ENCODE measurements at places on chromosomes 6 and 20.
A peak's percentile ranks its signal among the peaks of the same experiment; 100 is the strongest.

- DNase-seq, result no peak
These were observed 30.4 kb downstream of the RALY start for GRCh38 chr20:34023937-34024722.

GRCh38 chr6:142861711-142862110 lies 83.3 kb downstream of the HIVEP2 start:
- no peak for DNase-seq

- no peak for DNase-seq
These were observed 214.2 kb upstream of the PDE10A start for GRCh38 chr6:165877192-165877591.

- DNase-seq, result no peak
These were observed 50.7 kb upstream of the PRND start for GRCh38 chr20:4671015-4671414.

DNA sequence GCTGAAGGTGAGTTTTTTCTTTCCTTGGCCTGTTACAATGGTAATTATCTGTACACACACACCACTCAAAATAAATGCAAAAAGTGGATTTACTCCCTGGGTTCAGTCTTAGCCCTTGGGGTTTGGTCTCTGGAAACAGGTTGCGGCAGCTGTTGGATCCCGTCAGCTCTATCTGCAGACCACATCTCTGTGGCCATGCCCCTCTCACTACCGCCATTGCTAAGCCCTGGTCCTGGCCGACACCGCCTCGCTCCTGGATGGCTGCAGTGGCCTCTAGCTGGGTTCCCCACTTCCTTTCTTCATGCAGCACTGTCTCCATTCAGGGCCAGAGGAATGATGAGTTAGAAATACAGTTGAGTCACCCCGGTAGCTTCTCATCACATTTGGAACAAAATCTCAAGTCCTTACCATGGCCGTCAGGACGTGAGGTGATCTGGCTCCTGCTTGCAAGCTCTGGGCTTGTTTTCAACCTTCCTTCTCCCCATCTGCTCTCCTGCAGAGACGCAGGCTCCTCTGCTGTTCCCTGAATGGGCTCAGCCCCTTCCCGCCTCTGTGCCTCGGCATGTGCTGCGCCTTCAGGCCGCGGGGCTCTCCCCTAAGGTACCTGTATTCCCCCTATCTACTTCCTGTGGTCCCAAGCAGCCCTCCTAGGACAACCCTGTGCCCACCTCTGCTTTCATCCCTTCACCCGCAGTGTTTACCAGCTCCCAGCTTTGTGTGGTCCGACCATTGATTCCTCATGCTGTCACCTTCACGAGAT lies 38.0 kb downstream of the EFCAB8 start:
- DNase-seq, result no peak

GRCh38 chr20:14303106-14303505 lies 34.3 kb downstream of the FLRT3 start:
- DNase-seq, result no peak

GRCh38 chr20:19741924-19742323 lies 16.1 kb upstream of the RIN2 start:
- DNase-seq, result no peak

DNA sequence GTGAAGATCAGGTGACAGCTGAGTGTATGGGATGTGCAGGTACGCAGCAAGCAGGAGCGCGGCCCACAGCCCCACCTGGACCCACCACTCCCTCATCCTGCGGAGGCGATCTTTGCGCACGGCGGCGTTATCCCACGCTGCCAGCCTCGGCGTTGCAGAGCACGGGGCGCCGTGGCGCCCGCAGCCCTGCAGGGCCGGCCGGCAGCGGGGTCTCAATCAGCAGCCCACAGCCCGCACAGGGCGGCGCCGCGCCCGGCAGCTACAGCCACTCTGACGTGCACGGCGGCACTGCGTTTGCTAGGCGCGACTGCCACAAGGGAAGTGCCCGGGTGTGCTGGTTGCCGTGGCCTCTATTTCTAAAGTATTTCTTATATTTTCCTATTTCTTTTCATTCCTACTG lies 46.9 kb downstream of the LAMA2 start:
- no peak for DNase-seq

GRCh38 chr6:153129873-153130514 lies 1.1 kb downstream of the RGS17 start:
- no peak for DNase-seq

DNA sequence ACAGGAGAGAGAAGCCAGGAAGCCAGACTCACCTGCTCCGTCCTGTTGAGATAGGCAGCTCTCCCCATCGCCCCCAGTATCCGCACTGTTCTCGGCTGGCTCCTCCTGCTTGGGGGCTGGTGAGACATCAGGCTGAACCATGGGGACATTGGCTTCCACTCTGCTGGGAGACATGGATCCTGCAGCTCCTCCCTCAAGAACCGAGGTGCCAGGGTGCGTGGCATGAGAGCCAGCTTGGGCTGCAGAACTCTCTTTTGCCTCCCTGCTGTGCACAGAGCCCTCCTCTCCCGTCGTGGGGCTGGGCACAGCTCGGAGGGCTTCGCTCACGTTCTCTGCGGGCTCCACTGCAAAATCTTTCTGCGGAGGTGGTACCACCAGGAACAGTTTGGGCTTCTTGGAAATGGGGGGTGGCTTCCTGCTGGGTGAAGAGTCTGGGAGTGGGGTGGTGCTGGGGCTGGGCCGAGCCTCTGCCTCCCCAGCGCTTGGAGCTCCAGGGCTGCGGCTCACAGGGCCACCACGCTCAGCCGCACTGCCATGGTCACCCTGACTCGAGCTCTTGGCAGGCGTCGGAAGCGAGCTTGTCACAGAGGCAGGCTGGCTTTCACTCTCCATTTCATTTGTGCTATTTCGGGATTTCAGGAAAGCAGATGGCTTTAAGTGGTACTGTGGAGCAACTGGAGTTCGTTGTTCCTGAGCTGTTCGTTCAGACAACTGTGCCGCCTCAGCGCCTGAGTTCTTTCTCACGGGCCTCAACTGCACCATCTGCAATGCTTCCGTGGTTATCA lies 26.5 kb downstream of the HEBP2 start:
- peak; percentile 55 for DNase-seq

DNA sequence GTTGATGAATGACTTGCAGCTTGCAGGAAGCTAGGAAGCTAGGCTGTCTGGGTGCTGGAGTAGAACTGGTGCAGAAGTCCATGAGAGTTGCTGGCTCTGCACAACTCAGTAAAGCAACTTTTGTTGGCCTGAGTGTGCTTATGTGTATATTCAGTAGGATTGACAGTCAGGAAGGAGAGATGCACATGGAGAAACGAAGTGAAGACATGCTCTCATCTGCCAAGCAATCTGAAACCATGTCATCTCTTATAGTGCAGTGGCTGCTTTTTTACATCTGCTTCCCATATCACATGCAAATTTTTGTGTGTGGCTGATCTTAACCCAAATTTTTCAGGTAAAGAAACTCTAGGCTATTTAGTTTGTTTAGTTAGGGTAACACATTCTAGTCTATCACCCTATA lies 252.4 kb upstream of the HS3ST5 start:
- no peak for DNase-seq

- no peak for DNase-seq
These were observed 26.2 kb upstream of the CMTR1 start for GRCh38 chr6:37406726-37407341.

GRCh38 chr6:95978230-95978629 lies 37.5 kb upstream of the FUT9 start:
- no peak for DNase-seq

GRCh38 chr20:2671977-2672376 lies 8.0 kb upstream of the IDH3B start:
- DNase-seq, result no peak

GRCh38 chr6:156890627-156891314 lies 113.6 kb downstream of the ARID1B start:
- DNase-seq, result no peak

DNA sequence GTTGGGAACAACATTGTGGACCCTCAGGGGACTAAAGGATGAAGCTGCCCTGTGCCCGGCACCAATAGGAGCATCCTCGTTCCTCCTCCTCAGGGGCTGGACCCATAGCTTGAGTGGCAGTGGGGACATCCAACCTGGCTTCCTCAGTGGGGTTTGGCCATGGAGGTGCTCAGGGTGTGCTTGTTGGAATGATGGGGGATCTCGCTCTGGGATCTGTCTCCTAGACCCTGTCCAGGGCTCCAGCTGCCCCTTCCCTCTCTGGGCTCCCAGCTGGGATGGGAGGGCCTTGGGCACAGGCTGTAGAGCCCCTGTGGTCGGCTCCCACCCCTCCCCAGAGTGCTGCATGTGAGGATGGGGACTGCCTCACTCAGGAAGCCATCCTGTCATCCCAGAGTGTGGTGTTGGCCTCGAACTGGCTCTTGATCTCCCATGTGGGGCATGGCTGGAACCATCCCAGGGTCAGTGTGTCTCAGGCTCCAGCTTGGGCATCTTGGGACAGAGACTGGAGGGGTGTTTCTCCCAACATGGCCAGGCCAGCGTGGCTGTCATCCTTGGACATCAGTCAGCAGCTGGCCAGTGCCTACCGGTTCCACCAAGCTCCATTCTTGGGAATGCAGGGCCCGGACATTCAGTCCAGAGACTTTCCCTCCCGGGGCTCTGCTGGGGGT lies 9.5 kb upstream of the MYT1 start:
- no peak for DNase-seq

DNA sequence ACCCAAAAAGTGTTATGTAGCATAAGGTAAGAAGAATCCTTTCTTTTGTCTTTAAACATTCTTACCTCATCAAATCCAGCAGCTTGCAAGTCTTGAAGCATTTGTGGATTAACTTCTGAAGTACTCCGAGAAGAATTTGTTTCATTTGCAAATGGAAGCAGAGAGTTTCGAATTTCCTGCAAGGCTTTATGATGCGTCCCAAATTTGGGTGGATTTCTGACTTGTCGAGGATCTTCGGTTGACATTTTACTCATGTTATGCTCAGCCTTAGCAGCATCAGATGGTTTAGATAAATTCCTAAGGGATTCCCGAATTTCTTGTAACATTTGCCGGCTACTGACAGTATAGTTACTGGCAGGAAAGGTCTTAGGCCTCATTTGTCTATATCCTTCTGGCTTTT lies 16.2 kb downstream of the LATS1 start:
- no peak for DNase-seq

- no peak for DNase-seq
These were observed 7.3 kb upstream of the UBD start for GRCh38 chr6:29566856-29567255.

DNA sequence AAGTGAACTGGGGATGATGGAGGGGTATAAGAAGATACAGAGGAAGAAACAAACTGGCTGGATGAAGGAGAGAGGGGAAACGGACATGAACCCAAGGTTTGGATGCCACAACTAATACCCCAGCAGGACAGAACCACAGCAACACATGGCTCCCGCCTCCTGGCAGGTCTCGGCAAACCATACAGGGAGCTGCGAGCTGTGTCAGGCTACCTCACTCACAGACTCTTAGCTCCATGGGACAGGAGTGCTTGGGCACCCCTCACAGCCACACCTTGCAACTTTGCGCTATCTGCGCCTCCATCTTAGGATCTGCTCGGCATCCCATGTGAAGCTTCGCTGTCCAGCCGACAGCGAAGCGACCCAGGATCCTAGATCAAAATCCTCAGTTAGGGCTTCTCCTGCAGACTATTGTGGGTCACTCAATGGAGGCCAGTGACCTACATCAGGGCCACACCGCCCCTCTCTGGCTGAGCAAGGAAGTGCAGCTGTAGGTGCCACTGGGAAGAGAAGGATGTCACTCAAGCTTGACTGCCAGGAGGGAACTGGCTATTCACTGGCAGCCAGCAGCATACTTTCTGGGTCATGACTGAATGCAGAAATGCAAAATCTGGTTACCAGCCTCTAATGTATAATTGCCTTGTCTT lies 174.4 kb upstream of the RIN2 start:
- DNase-seq, result no peak

DNA sequence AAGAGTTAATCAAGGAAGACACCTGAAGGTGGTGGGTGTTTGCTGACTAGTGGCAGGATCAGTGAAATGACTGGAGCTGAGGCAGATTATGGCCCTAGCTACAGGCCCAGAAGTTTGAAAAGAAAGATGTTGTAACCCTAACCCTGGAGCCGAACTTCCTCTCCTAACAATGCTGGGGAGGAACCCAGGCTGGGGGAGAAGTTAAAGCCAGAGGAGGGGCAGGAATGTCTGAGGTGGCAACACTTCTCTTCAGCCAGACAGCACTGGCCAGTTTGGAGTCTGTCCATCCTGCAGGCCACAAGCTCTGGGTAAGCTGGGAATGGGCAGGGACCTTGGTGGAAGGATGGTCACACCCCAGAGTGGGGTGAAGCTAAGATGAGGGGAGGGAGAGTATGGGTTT lies at the start of gene LST1:
Gene LST1 (plus strand): TSS at position 270 of the 400 bp plus-strand sequence. CDS start 1,023 bp downstream, outside the sequence.
- no peak for DNase-seq

- DNase-seq, result peak; percentile 13
These were observed 38.4 kb downstream of the RREB1 start for GRCh38 chr6:7145885-7146828.

DNA sequence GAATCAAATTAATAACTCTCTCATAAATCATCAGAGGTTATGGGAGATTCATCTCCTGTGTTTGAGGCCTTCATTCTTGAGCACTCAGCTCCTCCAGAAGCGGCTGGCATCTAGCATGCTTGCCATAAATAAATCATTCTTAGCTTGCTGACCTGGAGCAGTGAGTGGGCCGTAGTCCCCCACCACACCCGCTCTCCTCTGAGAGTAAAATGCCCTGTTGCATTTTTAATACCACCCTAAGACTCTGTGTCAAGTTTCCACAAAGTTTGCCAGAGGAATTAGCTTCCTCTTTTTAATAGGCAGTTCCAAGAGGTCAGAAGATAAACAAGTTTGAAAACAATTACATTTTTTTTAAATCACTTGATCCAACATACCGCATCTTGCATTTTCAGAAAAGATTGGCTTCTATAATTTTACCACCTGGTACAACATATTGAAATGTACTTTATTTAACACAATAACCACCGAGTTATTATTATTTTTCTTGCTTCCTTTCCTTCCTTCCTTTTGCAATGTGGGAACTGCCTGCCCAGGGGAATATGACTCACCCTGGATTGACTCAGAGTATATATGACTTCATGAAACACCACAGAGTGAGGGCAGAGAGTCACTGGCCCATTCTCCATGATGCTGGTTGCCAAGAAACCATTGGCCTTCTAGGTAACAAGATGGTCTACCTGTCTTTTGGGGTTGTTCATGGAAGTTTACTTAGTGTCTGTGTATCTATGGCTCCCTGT lies 29.4 kb upstream of the CLIC5 start:
- no peak for DNase-seq

DNA sequence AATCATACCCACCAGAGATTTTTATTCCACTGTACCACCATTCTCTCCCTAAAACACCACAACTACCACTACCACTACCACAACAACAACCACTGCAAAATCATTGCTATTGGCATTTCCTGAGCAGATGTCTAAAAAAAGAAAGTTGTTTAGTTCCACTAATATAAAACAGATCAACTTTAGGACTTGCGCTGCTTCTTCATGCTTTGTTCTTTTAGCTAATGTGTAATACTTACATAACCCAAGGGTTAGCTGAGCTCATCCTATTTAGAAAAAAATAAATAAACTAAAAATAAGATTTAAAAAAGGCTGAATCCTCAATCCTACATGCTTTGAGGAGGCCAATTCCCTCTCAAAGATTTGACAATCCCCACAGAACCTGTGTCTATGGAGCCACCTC lies 11.4 kb downstream of the IYD start:
- no peak for DNase-seq
